PC-9 (cell line): ENCODE measurements at places on chromosomes 16 and 17.

GRCh38 chr17:38875477-38876075, 5.7 kb downstream of the LASP1 start:
- no peak for DNase-seq

- no peak for DNase-seq
Measured at GRCh38 chr17:76139801-76140660, 1.0 kb downstream of the FOXJ1 start.

GRCh38 chr17:27236717-27237315, 57.1 kb upstream of the WSB1 start:
- DNase-seq: peak; percentile 68

DNA sequence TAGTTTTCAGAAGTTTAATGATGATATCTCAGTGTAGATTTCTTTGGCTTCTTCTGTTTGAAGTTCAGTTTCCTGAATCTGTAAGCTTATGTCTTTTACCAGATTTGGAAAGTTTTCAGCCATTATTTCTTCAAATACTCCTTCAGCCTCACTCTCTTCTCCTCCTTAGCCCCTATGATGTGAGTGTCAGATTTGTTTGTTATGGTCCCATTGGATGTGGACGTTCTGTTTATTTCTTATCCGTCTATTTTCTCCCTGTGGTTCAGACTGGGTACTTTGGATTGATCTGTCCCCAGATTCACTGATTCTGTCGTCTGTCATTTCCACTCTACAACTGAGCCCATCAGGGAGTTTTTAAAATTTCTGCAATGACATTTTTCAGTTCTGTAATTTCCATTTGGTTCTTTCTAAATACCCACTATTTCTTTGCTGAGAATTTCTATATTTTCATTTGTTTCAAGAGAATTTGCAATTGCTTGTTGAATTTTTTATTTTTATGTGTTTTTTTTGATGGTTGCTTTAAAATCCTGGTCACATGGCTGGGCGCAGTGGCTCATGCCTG, 110.9 kb downstream of the SEC14L1 start:
- no peak for DNase-seq

GRCh38 chr17:33459078-33459940, 166.2 kb upstream of the ASIC2 start:
- DNase-seq: no peak

DNA sequence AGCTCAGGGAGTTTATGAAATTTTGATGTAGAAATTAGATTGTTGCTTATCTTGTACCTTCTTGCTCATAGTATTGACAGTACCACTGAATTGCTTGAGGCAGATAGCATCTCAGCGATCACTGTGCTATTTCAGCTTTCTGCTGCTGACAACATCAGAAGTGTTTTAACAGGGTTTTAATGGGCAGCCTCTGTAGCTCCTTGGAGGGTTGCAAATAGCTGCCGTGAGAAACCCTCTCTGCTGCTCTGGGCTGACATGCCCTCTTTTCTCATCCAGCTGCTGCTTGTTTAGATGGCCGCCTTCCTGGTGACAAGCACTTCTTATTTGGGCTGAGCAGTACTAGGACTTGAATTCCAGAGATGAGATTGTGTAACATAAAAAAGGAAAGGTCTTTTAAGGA, 180.2 kb upstream of the TBX2 start:
- DNase-seq: no peak

DNA sequence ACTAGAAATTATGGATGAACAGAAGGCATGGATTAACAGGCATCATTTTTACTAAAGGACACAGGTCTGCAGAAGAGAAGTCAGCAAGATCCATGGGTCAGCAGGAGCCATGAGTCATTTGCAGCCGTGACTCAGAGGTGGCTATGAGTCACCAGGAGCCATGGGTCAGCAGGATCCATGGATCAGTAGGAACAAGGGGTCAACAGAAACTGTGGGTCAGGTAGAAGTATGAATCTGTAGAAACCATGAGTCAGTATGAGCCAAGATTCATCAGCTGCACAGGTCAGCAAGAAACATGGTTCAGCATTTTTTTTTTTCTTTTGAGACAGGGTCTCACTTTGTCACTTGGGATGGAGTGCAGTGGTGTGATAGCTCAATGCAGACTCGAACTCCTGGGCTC, 58.2 kb upstream of the HS3ST4 start:
- DNase-seq: peak; percentile 45

- DNase-seq: no peak
Measured at GRCh38 chr16:88650749-88651275, at the start of gene CYBA. Gene CYBA (minus strand): TSS chr16:88651053. CDS start chr16:88651013, 40 bp downstream.

DNA sequence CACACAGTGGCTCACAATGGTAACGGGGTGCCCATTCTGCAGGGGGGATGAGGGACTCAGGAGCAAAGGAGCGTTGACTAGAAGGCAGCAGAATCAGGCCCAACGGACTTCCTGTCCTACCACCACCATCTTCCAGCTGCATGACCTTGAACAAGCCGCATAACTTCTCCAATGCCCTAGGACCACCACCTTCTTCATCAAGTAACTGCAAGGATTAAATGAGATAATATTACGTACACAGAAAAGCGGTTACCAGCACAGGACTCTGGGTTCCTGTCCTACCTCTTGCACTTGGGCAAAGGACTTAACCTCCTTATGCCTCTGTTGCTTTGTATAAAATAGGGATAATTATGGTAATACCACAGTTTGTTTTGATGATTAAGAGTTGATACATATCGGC, 4.7 kb downstream of the ASPHD1 start:
- DNase-seq: no peak

DNA sequence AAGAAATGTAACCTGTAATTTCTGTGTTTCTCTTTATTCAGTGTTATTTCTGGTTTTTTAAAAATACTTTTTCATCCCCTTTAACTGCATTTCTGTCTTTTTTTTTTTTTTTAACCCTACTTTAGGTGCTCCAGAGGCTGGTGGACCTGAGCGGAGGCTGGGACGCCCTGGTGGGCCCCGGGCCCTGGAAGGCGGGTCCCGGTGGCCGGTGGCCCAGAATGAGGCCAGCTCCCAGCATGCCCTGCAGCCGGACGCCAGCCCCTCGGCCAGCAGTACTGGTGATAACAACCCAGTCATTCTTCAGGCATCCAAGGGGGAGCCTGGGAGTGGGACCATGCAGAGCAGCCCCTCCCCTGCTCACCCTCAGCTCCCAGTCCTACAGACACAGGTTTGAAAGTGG, 1.5 kb downstream of the SRCAP start:
- DNase-seq: no peak

- no peak for DNase-seq
Measured at GRCh38 chr17:76492989-76493501, 8.2 kb downstream of the RHBDF2 start.

DNA sequence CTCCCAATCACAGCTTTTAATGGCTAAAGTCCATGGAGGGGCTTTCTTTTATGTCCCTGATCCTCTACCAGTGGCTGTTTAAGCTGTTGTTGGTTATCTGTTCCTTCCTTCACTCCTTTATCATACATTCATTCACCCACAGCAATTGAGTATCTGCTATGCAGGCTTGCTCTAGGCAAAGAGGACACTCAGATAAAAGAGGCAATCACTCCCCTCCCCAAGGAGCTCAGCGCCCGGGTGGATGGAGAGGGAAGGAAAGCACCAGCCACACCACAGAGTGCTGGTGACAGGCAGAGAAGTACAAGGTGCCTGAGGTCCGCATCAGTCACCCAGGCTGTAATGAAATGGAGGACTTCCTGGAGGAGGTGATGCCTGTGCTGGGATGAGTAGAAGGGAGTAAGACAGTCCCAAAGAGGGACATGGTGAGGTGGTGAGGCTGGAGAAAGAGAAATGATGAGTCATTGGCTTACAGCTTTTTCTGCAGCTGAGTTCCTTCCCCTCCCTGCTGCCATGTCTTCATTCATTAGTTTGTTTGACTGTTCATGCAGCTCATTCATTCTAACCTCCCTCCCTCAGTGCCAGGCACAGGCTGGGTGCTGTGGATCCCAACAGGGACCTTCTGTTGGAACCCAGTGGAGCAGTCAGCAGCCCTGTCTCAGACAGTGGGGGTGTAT, 12.8 kb upstream of the NGFR start:
- no peak for DNase-seq

DNA sequence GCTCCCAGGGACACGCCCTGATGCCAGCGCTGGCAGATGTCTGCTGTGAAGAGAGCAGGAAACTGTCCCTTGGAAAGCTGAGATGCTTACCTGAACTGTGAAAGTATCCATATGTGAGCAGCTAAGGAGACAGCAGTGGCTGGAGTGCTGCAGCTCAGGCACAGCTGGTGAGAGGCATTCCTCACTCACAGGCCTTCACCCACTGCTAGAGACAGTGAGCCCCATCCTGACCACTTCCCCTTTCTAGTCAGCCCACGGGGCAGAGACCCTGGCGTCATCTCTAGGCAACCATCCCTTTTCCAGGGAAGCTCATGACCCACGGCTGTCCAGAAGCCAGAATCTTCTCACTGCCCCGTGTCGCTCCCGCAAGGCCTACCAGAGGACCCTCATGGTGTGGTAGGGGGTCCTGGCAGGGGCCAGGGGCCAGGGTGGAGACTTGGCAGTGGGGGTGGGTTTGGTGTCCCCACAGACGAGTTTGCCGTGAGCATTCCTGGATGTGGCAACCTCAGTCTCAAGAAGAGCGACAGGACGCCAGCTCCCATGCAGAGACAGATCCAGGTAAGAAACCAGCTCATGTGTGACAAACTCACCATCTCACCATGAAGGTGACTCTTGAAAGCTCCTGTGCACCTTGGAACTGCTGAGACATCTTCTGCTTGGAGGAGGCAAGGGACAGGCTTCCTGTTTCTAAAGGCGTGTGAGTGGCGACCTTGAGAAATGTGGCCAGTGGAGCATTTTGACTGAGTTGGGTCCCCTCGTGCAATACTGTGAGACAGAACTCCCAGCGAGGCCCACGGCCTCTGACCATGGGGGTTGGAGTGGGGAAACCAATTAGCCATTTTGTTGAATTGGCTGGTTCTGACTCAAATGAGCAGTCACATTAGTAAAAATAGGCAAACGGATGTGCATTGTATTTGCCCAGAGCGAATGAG, at the start of gene SCIMP:
Gene SCIMP, minus strand, starts transcription at position 216 of the 932 bp plus-strand sequence. Its CDS starts 105 bp downstream, at position 111.
- DNase-seq: no peak

GRCh38 chr16:19071811-19072777, 4.7 kb downstream of the COQ7 start:
- DNase-seq: peak; percentile 43

DNA sequence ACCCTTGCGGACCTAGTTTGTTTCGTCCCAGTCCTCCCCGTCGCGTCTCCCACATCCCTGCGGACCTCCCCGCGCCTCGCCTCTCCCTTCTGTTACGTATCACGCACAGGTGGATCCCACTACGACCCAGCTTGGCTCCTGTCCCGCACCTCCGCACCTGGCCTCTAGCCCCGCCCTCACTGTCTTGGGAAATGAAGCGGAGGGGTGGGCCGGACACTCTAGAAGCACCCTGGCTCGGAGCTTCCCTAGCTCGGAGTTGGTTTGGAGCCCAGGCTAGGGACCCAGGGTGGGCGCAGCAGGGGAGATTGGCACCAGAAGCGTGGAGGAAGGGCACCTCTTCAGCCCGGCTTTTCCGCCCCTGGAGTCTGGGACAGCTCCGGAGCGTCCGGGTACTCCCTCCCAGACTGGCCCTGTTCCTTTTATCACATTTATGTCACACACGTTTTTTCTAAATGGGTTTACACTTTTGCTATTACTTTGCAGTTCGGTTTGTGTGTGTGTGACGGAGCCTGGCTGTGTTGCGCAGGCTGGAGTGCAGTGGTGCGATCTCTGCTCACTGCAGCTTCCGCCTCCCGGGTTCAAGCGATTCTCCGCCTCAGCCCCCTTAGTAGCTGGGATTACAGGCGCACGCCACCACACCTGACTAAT, 1.4 kb upstream of the CEMP1 start:
- DNase-seq: peak; percentile 48

DNA sequence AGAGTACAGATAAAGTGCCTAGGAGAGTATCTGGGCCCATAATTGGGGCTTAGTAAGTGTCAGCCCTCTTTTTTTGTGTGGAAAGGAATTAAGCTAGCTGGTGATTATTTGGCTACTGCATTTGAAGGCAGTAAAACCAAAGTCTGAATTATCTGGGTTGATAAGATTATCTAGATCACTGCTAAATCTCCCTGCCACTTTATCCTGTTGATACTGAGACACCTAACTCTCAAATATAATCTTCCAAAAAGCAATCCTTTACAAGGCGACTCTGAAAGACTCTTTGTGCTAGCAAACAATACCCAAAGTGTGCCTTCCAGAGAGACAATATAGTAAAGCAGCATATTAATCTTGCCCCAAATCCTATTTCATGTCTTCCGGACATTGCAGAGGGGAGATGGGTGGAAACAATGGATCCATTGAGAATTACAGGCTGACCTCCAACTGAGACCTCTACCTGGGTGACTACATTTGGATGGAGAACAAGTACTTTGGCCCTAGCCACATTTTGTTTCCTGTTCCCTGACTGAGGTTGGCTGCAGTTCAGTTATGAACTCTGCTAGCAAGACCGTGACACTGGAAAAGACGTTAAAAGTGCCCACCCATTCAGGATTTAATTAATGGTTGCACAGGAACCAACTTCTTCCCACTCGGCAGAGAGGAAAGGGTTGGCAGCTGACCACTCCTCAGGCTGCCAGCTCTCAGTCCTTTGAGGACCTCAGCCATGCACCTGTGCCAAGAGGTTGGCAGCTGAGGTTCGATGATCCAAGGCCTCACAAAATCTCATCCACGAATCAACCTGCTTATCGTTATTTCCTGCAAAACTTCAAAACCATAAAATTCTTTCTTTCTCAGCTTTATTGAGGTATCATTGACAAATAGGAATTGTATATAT, 72.6 kb downstream of the SYCE1L start:
- no peak for DNase-seq

DNA sequence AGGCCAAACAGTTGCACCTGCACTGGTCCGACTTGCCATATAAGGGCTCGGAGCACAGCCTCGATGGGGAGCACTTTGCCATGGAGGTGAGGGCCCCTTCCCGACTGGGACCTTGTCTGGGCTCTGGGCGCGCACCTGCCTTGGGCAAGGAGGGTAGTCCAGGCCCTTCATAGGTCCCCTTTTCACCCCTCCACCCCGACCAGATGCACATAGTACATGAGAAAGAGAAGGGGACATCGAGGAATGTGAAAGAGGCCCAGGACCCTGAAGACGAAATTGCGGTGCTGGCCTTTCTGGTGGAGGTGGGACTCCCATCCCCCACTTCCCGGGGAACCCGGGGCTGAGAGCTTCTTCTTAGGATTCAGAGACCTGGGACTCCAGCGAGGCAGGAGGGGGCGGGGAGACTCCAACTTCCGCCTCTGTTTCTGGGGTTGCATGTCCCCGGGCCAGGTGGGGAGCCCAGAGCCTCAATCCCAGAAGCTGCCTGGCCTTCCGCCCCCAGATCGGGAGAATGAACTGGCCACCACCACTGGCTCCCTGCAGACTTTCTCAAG, 7.8 kb downstream of the CA4 start:
- no peak for DNase-seq

GRCh38 chr16:12311877-12312276, 335.3 kb downstream of the SNX29 start:
- DNase-seq: no peak

- no peak for DNase-seq
Measured at GRCh38 chr16:83686726-83687125, 121.1 kb upstream of the HSBP1 start.

DNA sequence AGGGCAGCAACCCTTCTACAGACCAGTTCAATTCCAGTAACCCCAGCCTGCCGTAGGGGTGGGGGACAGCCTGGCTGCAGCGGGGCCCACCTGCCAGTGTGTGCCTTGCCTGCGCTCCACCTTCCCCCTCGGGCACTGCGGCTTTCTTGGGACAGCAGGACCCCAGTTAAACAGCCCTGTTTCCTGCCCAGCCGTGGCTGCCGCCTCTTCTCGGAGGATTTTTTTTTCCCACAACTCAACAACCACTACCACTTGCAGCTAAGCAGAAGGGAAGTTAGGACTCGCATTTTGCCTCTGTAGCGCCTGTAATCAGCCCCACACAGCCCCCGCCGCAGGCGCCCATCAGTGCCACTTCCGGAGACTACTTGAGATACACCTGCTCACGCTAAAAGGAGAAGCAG, 76.1 kb downstream of the RAI1 start:
- no peak for DNase-seq

GRCh38 chr16:66222756-66223155, 143.7 kb upstream of the CDH5 start:
- no peak for DNase-seq
